ENCODE measurements at places on chromosomes 3 and 15.

- peak; percentile 57 for DNase-seq
Measured at GRCh38 chr3:192772240-192772894, 45.0 kb upstream of the FGF12 start.

DNA sequence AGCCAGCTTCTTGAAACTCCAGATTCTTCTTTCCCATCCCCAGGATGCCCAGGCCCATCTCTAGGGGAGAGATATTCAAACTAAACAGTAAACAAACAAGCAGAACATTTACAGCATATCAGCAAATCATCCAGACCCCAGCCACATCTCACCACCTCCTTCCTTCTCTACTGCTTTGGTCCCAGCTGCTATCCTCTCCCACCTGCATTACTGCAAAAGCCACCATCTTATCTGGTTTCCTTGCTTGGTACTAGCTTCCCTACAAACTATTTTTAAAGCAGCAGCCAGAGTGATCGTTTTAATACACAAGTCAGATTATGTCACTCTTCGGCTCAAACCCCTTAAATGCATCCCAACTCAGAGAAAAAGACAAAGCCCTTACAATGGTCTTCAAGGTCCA lies 4.8 kb downstream of the LYSMD2 start:
- no peak for DNase-seq

DNA sequence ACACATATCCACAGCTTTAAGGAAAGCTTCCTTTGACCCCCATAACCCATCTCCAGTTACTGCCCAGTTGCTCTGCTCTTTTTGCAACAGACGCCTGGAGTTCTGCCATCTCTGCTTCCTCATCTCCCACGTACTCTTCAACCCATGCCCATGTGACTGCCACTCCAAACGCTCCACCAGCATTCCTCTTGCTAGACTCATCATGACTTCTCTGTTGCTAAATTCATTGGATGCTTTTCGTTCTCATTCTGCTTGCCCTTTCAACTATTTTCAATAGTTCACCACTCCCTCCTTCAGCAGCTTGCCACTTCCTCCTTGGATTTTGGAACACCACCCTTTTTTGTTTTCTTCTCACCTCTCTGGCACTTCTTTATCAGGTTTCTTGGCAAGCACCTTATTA lies 2.7 kb upstream of the KNSTRN start:
- peak; percentile 93 for DNase-seq

DNA sequence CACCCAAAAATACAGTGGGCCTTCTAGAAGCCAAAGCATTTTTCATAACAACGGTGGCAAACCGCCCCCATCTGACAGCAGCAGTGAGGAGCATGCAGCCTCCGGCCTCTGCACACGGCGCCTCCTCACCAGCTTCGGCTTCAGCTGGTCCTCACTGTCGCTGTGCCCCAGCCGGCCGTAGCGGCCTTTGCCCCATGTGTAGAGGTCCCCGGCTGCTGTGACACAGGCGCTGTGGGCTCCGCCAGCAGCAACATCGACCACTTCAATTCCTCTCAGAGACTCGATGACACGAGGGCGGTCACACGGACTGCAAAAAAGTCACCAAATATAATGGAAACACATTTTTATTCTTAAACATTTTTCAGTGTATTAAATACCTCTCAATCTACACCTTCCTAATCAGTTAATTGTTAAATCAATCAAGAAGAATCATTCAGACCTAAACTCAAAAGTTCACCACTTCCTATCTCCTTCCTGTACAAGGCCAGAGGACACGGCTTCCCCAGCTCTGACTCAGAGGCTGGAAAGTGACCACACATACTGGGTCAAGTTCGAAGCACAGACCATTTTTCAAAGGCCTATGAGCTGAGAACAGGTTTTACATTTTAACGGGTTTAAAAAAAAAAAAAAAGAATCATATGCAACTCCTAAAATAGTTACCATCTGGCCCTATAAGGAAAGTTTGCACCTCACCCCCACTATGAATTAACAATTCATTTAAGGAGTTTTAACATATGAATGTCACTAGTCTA lies 33.6 kb upstream of the OCA2 start:
- peak; percentile 69 for DNase-seq

- no peak for DNase-seq
Measured at GRCh38 chr15:95894407-95894956, 436.0 kb upstream of the NR2F2 start.
